ENCODE measurements at places on chromosomes 2 and 18.

- DNase-seq = no peak
Measured at GRCh38 chr2:70686577-70687460, 81.2 kb downstream of the ADD2 start.

- no peak for DNase-seq
Measured at GRCh38 chr2:150809103-150809502, 321.6 kb upstream of the RND3 start.

- peak; percentile 68 for DNase-seq
Measured at GRCh38 chr2:71548646-71549425, 95.5 kb downstream of the DYSF start.

- DNase-seq = no peak
Measured at GRCh38 chr2:140154706-140155105, 1374.5 kb upstream of the NXPH2 start.

DNA sequence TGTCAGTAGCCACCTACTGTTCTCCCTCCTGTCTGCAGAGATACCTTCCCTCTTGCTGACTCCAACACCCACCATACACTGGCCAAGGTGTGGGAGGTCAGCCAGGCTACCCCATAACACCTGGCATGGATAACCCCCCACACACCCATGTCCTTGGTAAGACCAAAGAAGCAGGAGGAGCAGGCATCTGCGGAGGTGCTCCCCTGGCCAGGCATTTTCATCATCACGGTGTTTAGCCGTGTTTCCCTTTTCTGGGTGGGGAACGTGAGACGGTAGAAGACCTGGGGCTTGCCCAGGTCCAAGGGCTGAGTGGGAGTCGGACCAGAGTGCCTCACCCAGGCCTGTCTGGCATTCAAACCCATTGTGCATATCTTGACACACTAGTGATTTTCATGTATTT is 150.3 kb downstream of the SMAD7 start:
- DNase-seq = no peak

- DNase-seq = no peak
Measured at GRCh38 chr18:47418746-47419145, 167.3 kb upstream of the SKOR2 start.

GRCh38 chr2:226544596-226545210 is 254.9 kb downstream of the IRS1 start:
- no peak for DNase-seq

- DNase-seq = no peak
Measured at GRCh38 chr18:41378598-41378997, 576.4 kb upstream of the PIK3C3 start.

GRCh38 chr18:56388571-56388970 is 249.8 kb downstream of the TXNL1 start:
- no peak for DNase-seq

- DNase-seq = no peak
Measured at GRCh38 chr2:56540467-56540866, 356.7 kb downstream of the CCDC85A start.

GRCh38 chr2:128787616-128788015 is 468.9 kb upstream of the HS6ST1 start:
- DNase-seq = no peak

GRCh38 chr2:72145289-72145657 is 2.4 kb downstream of the CYP26B1 start:
- DNase-seq = peak; percentile 1

DNA sequence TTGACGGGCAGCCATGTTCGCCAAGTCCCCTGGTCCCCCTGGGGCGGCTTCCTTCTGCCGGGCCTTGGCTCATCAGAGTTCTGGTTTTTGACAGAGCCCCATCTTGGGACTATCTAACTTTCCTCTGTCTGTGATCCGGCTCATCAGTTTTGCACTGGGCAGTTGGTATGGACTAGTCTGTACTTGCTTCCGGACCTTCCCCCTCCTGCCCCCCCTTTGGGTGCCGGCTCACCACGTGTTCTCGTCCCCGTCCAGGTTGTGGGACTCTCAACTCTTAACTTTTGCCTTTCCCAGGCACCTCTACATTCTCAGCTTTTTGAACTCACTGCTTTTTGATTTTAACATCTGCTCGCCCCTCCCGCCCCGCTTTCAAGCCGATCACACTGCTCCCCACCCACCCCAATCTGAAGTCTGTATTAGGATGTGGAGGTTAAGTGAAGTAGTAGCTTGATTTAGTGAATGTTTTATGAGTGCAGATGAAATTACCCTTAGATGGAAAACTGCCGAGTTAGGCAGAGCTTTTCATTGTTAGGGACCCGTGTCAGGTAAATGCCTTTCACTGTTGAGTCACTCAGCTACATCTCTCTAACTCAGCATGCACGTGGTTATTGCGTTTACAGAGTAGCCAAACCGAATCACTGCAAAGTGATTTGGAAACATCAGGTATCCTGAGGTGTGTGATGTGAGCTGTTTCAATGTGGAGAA is 874 bp downstream of the WDR43 start:
- peak; percentile 57 for DNase-seq

DNA sequence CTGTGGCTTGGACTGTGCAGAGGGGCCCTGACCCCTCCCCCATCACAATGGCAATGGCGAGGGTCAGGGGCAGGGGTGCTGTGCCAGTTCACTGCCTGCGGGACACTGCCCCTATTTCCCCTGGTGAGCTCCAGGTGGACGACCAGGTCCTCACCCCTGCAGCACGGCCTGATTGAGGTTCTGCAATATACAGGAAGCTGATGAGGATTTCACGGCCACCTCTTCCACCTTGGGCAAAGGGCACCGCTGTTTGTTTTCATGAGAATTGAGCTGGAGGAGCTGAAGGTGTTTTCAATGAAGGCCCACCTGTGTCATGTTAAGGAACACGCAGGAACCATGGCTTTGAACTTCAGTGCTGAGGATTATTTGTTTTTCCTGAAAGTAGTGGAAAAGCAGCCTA is 96.3 kb downstream of the OSR1 start:
- DNase-seq = no peak

DNA sequence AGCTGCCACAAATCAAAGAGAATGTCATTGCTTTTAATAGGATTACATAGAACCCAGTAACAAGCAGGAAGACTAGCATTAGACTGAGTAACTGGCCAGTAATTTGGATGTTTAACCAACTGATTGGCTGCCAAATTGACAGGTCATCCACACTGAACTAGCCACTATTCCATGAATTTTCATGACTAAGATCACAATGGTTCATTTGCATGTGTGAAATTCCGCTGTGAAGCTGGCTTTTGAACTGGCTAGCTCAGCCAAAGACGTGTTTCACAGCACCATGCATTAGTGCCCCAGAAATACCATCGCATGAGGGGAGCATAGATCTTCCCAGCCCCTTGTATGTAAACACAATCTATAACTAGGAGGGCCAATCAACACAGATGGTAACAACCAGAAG is 649.8 kb downstream of the ARHGAP15 start:
- no peak for DNase-seq

DNA sequence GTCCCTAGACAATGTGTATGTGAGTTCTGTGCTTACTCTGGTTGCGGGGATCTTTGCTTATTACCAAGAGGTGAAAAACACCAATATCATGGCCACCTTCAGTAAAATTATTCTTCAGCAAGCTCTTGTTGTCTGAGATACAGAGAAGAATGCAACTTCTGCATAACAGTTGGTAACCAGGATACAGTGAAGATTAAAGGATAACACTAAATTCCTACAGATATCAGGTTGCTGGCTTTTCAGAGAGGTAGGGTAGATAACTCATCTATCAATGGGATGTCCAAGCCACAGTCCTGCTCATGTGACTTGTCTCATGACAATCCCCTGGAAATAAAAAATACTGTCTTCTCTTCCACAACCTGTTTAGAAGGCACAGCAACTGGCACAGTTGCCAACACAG is 308.5 kb downstream of the TNS1 start:
- no peak for DNase-seq
